ENCODE measurements at places on chromosomes 2 and 18.

- DNase-seq, result peak; percentile 69
Measured at GRCh38 chr2:219433666-219434467, 776 bp upstream of the SPEG start.

GRCh38 chr2:238635647-238636051 is 208.9 kb downstream of the ASB1 start:
- peak; percentile 91 for DNase-seq

DNA sequence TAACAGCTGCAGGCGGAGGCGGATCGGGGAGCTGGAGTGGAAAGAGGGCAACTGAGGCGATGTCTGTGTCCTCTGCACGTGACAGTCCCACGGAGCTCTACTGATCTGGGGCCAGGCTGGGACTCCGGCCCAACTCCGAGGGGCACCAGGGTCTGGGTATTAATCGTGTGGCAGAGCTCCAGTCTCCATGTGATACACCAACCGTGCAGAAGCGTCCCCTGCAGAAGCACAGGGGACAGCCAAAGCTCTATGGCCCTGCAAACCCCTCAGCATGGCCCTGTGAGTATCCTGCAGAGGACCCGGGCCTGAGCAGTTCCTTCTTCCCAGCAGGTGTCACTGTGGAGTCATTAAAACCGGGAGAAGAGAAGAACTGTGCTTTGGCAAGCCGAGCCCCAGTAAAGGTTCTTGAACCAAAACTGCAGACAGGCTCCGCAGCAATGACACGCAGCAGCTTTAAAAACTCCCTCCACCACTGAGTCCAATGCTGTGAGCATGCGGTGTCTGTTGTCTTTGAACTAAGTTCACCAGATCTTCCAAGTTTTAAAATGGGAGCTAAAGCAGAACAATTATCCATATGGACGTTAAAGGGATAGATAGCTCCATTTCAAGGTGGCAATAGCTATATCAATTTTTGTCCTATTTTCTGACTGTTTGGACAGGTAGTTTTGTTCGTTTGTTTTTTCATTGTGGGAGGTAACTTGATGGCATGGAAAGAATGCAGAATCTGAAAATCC is 79.4 kb downstream of the TMEM182 start:
- DNase-seq, result peak; percentile 30

- no peak for DNase-seq
Measured at GRCh38 chr18:62372156-62372555, 47.0 kb downstream of the TNFRSF11A start.

GRCh38 chr18:1891641-1892040 is 679.7 kb downstream of the METTL4 start:
- DNase-seq, result no peak

DNA sequence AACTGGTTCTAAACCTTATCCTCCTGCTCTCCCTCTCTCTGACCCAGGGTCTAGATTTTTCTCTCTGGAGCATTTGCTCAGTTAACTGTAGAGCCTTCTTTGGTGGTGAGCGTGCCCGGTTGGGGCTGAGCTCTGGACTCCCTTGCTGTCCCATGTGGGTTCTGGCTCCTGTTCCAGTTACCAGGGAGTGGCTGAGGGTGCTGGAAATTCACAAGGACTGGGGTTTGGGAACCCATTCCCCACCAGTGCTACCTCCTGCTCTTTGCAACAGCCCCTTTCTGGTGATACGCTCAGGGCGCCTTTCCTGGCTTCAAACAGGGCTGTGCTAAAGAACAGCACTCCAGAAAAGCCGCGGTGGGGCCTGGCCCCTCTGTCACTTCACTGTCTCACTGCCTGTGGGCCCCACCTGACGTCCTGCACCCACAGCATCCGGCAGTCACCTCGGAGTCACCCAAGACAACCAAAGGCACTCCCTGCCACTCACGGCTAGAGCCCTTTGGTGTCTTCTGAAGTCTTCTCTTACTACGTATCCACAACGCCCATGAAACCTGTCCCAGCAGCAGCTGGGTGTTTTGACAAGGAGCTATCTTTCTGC is 41.3 kb downstream of the CAPN13 start:
- no peak for DNase-seq

DNA sequence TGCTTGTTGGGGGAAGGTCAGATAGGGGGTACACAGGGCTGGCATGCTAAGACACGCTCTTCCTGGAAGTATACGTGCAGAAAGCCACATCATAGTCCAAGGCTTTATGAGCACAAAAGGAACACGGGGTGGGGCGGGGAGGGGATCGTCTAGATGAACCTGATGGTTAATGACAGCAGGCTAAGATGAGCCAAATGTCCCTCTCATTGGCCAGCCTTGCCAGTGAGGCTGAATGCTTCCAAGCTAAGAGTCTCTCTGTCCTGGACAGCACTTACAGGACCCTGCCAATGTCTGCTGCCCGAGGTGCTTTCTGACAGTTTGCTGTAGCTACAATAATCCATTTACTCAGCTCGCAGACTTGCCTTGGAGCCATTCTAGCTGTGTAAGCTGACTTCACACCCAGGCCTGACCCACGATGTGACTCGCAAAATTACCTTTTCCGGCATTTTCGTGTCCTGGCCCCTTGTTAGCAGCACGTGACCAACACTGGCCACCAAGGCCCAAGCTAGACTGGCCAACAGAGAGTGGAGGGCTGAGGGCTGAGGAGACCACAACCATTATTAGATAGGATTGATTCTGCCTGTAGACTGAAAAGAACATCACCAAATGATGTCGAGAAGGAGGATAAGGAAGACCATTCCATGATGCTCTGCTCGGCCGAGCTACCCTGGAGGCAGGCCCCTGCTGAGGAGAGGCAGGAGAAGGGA is 84.2 kb downstream of the MALT1 start:
- no peak for DNase-seq

DNA sequence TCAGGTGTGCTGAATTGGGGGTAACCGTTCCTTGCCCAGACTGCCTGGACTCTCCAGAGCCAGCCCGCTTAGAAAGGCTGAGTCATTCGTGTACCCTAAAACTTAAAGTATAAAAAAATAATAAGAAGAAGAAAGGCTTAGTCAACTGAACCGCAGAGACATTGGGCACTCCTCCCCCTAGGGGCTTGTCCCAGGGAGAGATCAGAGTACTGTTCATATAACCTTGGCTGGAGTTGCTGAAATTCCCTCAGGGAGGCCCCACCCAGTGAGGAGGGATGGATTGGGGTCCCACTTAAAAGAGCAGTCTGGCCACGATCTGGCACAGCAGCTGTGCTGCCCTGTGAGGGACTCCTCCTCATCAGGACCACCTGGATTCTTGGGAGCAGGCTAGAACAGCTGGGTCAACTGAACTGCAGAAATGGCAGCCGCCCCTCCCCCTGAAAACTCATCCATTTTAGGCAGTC is 37.2 kb downstream of the ANKRD12 start:
- DNase-seq, result no peak

DNA sequence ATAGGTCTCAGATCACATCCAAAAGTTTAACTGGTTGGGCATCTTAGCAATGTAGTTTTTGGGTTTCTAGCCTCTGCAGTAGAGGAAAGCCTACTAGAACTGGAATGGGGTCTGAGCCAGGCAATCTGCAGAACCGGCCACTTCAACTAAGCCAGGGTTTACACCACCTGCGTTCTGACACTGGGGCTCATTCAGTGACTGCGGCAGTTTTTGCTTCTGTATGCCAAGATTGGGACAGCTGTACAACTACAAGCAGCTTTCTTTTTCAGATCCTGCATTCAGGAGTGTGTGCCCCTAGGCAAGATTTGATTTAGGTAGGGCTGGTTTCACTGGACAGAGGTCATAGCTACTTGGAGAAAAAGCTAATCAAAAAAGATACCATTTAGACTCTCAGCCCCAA is 43.7 kb upstream of the IGFBP5 start:
- no peak for DNase-seq

GRCh38 chr18:26809346-26809745 is 56.2 kb downstream of the AQP4 start:
- no peak for DNase-seq

DNA sequence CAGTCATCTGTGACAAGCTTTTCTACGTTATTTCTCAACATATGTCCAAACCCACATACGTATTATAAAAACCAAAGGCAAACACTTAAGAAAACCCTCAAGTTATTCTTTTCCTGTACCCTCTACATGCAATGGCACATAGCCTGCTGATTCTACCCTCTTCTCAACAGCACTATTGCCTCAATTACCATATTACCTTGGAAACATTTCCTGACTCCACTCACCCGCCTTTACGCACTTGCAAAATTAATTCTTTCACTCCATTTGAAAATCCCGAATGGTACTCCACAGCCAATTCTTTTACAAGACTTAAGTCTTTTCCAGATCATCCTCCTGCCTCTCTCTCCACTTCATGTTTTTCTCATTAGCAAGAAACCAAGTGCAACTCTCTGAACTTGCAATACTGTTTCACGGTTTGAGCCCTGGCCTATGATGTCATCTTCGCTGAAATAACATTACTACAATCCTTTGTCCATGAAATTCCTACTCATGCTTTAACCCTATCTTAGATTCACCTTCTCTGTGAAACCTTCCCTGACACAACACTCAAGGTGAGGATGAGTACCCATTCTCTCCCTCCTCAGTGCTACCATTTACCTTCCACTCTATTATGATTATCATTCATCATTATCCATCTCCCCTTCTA is 29.0 kb downstream of the SESTD1 start:
- peak; percentile 16 for DNase-seq

DNA sequence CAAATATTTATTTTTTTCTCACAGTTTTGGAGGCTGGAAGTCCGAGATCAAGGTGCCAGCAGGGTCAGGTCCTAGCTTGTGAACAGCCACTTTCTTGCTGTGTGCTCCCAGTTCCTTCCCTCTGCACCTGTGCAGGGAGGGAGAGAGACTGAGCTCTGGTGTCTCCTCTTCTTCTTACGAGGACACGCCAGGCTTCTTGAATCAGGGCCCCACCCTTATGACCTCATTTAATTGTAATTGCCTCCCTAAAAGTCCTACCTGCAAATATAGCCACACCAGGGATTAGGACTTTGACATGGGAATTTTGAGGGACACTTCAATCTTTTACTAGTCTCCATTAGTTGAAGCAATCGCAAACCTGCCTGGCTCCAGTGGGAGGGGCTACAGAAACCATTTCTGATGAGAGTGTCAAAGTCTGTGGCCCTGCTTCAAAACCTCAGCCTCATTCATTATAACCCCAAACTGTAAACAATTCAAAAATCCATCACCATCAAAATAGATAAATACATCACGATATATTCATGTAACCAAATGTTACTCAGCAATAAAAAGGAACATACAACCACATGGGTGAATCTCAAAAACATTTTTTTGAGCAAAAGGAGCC is 18.2 kb upstream of the SEH1L start:
- DNase-seq, result no peak

- no peak for DNase-seq
Measured at GRCh38 chr2:215441560-215442400, 5.9 kb upstream of the FN1 start.

DNA sequence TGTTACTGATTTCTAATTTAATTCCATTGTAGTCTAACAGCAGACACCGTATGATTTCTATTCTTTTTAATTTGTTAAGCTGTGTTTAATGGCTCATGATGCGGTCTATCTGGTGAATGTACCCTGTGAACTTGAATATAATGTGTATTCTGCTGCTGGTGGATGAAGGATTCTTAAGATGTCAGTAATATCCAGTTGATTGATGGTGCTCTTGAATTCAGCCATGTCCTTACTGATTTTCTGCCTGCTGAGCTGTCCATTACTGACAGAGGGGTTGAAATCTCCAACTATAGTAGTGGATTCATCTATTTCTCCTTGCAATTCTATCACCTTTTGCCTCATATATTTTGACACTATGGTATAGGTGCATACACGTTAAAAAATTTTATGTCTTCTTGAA is 373.3 kb upstream of the RAB12 start:
- no peak for DNase-seq

DNA sequence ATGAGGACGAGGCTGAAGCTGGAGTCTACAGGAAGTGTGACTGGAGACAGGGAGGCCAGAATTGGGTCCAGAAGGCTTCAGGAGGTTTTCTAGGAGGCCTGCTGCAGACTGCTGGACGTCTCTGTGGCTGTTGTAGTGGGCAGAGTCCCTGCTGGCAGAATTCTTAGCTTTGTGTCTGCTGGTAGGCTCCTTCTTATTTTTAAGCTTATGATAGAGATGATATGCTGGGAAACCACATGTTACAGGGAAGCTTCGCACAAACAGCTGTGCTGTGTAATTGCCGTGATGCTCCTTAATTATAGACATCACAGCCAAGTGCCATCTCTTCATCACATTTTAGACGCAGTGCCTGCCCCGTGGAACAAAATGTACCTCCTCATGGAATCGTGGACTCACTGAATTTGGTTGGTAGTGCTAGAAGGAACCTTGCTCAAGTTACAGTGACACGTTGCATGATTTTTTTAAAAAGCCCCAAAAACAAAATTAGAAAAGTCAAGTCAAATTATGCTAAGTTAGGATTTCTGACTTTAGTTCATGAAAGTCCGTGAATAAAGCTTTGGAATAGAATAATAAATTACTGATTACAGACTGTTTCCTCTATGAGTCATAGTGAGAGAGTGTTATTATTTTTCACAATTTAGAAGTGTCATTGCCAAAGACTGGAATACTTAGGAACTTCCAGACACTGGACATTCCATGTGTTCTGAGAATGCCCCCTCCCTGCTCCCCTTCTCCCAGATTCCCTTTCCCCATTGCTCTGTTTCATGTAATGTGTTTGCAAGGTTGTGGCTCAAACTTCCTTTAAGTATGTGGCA is 144.1 kb downstream of the FHOD3 start:
- peak; percentile 55 for DNase-seq

GRCh38 chr2:46009772-46010171 is 287.4 kb upstream of the EPAS1 start:
- no peak for DNase-seq

- DNase-seq, result no peak
Measured at GRCh38 chr18:34591920-34592444, 118.1 kb upstream of the DTNA start.
